Suprapubic skin (tissue), 4 donors: ENCODE measurements at places on chromosomes 5 and 9.

- H3K4me1 ChIP-seq: no peaks in the 10 kb centered on the region
- no peak overlapping the region for H3K4me3 ChIP-seq
- H3K27ac ChIP-seq: no peak overlapping the region
These were observed 222.8 kb upstream of the KIF2A start for GRCh38 chr5:62083247-62083646.

- no peaks in the 10 kb centered on the region for H3K36me3 ChIP-seq
- H3K27ac ChIP-seq: no peak overlapping the region
- H3K4me3 ChIP-seq: no peak overlapping the region
- DNase-seq: no peak
These were observed 1495.2 kb upstream of the C9orf72 start for GRCh38 chr9:29068461-29068860.

DNA sequence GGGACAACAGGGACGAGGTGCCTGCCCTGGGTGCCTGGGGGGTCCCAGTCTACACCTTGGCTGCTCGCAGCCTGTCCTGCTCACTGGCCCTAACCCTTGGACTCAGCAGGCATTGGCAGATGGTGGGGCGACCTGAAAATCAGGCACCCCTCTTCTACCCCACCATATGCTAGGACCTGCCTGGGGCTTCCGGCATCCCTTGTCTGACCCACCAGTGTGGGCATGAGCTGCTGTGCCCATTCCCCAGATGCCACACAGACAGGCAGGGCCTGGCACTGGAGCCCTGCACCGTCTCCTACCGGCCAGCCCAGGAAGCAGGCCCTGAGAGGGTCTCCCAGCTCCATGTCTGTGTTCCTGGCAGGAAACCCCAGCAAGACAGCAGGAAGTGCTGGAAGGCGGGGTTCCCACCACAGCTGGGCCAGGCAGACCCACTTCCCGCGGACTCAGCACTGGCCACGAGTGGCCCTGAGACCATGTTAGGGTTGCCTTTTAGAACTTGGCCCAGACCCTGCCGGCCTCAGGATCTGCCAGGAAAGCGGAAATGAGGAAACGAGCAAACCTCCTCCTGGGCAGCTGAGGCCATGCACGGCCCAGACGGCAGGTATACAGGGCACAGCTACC, 3.1 kb downstream of the NINJ1 start:
- no peak for DNase-seq
- peaks cover 92% of the 10 kb centered on the region for H3K4me1 ChIP-seq
- no peaks in the 10 kb centered on the region for H3K36me3 ChIP-seq
- peak overlapping the region; percentile 82 for H3K4me3 ChIP-seq
- H3K27me3 ChIP-seq: no peaks in the 10 kb centered on the region

DNA sequence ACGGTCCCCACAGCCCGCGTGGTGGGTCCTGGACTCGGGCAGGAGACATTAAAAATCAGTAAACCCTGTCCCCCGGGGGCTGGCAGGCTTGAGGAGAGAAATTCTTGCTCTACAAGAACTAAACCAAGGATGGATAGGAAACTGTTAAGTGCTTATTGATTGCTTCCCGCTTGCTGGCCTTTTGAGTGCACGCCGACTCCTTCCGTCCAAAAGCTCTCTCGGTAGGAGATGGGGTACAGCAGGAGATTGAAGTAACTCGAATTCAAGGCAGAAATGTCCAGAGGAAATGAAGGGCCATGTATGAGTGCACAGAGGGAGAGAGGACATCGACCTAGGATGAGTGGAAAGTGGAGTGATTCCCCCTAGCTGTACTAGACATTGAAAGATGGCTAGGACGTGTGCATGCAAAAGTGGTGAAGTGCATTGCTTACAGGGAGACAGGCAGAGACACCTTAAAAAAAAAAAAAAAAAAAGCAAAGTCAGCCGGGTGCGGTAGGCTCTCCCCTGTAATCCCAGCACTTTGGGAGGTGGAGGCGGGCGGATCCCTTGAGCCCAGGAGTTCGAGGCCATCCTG, 923 bp downstream of the RECK start:
- peak overlapping the region; percentile 83 for H3K4me3 ChIP-seq
- no peaks in the 10 kb centered on the region for H3K36me3 ChIP-seq
- H3K27ac ChIP-seq: peak overlapping the region; percentile 89
- peaks cover 32% of the 10 kb centered on the region for H3K4me1 ChIP-seq
- DNase-seq: no peak

DNA sequence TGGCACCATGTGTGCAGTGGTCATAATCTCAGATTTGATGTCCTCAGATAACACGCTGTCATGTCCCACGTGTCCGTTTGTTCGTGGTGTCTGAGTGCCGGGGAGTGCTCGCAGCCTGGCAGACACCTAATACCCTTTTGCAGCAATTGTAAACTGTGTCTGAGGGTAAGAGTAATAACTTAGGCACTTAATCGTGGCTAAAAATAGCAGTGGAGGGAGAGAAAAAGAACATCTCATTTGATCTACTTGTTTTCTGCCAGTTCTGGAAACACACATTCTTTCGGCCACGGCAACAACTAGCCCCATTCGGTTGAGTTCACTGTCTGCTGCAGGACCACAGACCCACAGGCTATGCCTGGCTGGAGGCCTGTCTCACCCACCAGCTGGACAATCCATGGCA, 16.5 kb downstream of the ADCY2 start:
- no peak overlapping the region for H3K27ac ChIP-seq
- no peaks in the 10 kb centered on the region for H3K27me3 ChIP-seq
- H3K4me1 ChIP-seq: no peaks in the 10 kb centered on the region
- no peak for DNase-seq
- no peaks in the 10 kb centered on the region for H3K36me3 ChIP-seq

GRCh38 chr5:138503487-138504270, 38.4 kb downstream of the EGR1 start:
- no peaks in the 10 kb centered on the region for H3K27me3 ChIP-seq
- H3K4me3 ChIP-seq: no peak overlapping the region
- peaks cover 13% of the 10 kb centered on the region for H3K36me3 ChIP-seq
- peaks cover 58% of the 10 kb centered on the region for H3K4me1 ChIP-seq
- no peak for DNase-seq
- H3K27ac ChIP-seq: peak overlapping the region; percentile 55

GRCh38 chr9:82810915-82811314, 252.0 kb downstream of the RASEF start:
- H3K27ac ChIP-seq: no peak overlapping the region
- H3K4me1 ChIP-seq: no peaks in the 10 kb centered on the region
- no peak for DNase-seq
- H3K36me3 ChIP-seq: no peaks in the 10 kb centered on the region

DNA sequence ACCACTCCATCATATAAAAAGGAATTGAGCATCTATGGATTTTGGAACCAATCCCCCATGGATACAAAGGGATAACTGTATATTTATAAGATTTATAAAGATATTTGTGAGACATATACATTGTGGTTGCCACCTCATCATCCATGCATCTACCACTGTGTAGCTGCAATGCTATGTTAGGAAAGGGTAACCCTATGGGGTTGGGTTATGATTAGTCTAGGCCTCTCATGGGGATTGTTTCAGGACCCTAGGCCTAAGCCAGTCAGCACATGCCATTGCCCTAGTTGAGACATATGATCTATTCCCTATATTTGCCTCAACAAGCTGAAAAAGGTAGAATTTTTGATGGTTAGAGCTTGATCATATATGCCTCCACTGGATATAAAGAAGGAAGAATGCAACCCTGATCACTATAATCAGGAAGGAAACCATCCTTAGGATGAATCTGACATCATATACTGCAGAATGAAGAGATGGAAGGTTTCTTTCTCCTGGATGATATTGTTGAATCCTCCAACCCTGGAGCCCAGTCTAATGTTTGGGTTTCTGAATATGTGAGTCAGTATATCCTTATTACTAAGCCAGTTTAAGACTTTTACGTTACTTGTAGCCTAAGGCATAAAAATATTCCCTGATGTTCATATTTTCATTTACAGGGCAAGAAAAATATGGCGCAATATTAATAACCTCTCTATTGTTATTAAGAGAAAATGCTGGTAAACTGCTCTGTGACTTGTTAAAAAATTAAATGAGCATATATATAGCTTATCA, 94.2 kb downstream of the ADAMTS19 start:
- no peak for DNase-seq
- H3K4me1 ChIP-seq: no peaks in the 10 kb centered on the region
- H3K36me3 ChIP-seq: no peaks in the 10 kb centered on the region
- no peak overlapping the region for H3K4me3 ChIP-seq
- H3K27me3 ChIP-seq: no peaks in the 10 kb centered on the region
- no peak overlapping the region for H3K27ac ChIP-seq

DNA sequence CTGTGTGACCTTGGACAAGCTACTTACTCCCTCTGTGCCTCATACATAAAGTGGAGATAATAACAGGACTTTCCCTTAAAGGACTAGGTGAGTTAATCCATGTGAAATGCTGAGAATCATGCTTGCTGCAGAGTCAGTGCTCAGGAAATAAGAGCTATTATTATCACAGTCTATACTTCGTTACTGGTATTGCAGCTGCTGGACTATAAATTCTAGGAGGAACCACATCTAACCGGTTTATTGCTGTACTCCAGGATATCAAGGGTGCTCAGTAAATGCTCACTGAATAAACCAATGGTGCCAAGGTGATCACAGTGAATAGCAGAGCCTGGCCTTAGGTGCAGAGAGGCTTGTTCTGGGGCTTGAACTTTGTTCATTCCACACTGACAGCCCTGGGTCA, 69.3 kb downstream of the HSPA4 start:
- no peaks in the 10 kb centered on the region for H3K36me3 ChIP-seq
- DNase-seq: no peak
- H3K27ac ChIP-seq: no peak overlapping the region
- no peak overlapping the region for H3K4me3 ChIP-seq
- H3K27me3 ChIP-seq: no peaks in the 10 kb centered on the region

DNA sequence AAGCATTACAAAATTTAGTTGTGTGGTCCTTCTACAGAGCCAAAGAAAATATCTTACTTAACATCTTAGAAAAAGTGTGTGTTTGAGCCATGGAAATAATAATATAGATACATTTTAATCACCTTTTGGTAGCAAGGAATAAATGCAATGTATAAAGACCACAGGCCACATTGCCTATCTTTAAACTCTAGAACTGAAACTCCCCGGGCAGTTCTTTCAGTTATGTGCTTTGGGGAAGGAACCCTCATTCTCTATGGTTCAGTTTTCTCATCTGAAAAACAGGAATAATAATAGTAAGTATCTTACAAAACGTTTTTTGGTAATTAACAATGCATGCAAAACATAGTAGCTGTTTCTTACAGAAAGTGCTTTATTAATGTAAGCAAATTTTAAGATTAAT, 67.8 kb upstream of the GABRB2 start:
- H3K27me3 ChIP-seq: no peaks in the 10 kb centered on the region
- no peak overlapping the region for H3K27ac ChIP-seq
- no peak for DNase-seq
- H3K4me1 ChIP-seq: no peaks in the 10 kb centered on the region
- H3K36me3 ChIP-seq: no peaks in the 10 kb centered on the region

DNA sequence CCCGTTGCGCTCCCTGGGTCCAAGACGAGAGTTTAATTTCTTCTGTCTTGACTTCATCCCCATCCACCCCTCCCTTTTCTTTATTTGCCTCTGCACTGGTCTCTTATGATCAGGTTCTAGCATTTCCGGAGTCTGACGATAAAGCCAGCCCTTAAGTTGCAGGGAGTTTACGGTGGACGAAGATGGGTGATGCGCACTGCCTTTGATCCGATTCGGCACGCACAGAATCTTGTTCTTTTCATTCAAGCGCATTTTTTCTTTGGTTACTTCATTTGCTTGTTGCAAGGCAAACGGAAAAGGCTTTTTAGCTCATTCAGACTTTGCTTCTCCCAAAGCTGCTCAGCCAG, 488 bp upstream of the MCTP1 start:
- H3K27me3 ChIP-seq: peaks cover 69% of the 10 kb centered on the region
- DNase-seq: no peak
- H3K4me3 ChIP-seq: peak overlapping the region; percentile 67
- H3K4me1 ChIP-seq: peaks cover 25% of the 10 kb centered on the region
- H3K36me3 ChIP-seq: no peaks in the 10 kb centered on the region

DNA sequence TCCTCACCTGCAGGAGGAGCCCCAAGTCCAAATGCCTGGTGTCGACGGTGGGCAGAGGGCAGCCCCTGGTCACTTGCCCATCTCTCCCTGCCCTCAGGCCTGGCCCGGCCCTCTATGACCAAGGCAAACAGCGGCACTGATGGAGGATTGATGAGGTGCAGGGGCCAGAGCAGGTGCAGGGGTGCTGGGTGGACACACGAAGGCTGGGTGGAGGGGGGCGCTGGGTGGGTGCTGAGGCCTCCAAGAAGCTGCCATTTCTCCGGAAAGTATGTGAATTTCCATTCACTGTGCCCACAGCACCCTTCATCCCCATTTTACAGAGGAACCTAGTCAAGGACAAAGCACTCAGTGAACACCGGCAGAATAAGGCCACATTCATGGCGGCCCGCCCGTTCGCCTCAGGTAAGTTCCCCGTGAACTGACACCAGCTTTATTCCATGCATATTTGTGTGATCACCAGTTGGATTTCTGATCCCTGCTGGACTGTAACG, 143.8 kb upstream of the PPP1R26 start:
- H3K4me1 ChIP-seq: no peaks in the 10 kb centered on the region
- no peak overlapping the region for H3K4me3 ChIP-seq
- no peaks in the 10 kb centered on the region for H3K36me3 ChIP-seq
- peak; percentile 67 for DNase-seq
- peaks cover 48% of the 10 kb centered on the region for H3K27me3 ChIP-seq

DNA sequence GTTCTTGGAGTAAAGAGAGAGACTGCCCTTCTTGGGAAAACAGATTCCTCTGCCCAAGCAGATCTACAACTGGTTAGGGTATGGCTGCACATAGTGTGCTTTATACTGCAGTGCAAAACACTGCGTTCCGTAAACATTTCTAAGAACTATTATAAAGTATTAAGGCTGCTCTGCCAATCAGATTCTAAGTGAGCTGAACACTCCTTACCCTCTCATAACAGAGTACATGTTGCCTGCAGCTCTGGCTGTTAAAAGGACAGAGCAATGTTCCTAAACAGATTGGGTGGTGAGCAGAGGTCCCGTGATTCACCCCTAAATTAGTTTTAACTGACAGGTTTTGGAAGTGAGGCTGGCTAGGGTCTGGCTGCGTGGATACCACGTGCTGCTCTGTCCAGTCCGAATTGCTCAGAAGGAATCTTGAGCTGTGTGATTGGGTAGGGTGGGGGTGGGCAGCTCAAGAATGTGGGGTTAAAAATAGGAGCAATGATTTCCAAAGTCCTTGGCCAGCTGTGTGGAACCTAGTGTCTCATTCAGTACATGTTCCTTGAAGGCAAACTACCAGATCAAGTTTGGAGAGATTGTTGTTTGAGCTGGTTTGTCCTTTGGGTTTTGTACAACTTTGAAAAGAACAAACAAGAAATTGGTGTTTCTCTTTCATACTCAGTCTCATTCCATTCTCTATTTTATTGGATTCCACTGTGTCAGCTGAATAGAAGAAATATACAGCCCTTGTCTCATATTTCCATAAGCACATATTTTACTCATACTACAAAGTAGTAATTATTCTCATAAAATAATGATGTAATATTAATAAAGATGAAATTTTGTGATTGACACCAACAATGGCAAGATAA, 497.6 kb upstream of the CD180 start:
- H3K27me3 ChIP-seq: no peaks in the 10 kb centered on the region
- peak; percentile 90 for DNase-seq
- H3K27ac ChIP-seq: peak overlapping the region; percentile 82
- no peak overlapping the region for H3K4me3 ChIP-seq

- H3K27me3 ChIP-seq: no peaks in the 10 kb centered on the region
- H3K4me3 ChIP-seq: no peak overlapping the region
- H3K4me1 ChIP-seq: peaks cover 70% of the 10 kb centered on the region
- no peak overlapping the region for H3K27ac ChIP-seq
- H3K36me3 ChIP-seq: no peaks in the 10 kb centered on the region
- DNase-seq: peak; percentile 67
These were observed 56.7 kb upstream of the CLINT1 start for GRCh38 chr5:157915638-157916037.

- peaks cover 66% of the 10 kb centered on the region for H3K36me3 ChIP-seq
- no peak overlapping the region for H3K4me3 ChIP-seq
- DNase-seq: no peak
- H3K4me1 ChIP-seq: peaks cover 18% of the 10 kb centered on the region
These were observed 8.9 kb downstream of the RAB24 start for GRCh38 chr5:177294632-177295031.
